ENCODE measurements at places on chromosomes 5 and 9. TPM values are rescaled to one million over a fixed set of nuclear protein-coding genes. Genes with fewer than 3 reads are reported as not detected.

Gene GDA
- 13.4 TPM for total RNA-seq

Gene LECT2
- total RNA-seq = not detected

Gene ZBTB34
- 19.7 TPM for total RNA-seq

DNA sequence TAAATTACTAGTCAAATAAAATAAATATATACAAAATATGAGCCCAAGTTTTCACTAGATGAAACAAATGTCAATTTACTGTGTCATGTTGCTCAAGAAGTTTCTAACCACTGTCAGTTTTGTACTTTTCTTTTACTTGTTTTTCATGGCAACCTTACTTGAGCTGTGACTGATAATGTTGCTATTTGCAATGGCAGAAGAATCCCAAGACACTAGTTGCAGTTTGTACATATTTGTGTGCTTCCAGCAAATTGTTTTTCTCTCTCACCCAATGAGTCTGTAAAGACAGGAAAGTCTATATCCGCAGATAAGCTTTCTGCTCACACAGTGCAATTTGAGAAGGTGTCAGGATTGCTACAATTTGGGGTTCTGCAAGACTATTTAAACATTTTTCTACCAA lies 338.6 kb upstream of the PCSK5 start:
- H3K27me3 ChIP-seq = no peaks in the 10 kb centered on the region
- H3K4me3 ChIP-seq = no peak overlapping the region
- no peaks in the 10 kb centered on the region for H3K4me1 ChIP-seq

- no peak overlapping the region for H3K27ac ChIP-seq
- no peak overlapping the region for H3K4me3 ChIP-seq
- peaks cover 4% of the 10 kb centered on the region for H3K36me3 ChIP-seq
- peaks cover 46% of the 10 kb centered on the region for H3K4me1 ChIP-seq
- H3K27me3 ChIP-seq = peaks cover 8% of the 10 kb centered on the region
Observed at GRCh38 chr5:135437796-135438560, 9.2 kb downstream of the DCANP1 start.

DNA sequence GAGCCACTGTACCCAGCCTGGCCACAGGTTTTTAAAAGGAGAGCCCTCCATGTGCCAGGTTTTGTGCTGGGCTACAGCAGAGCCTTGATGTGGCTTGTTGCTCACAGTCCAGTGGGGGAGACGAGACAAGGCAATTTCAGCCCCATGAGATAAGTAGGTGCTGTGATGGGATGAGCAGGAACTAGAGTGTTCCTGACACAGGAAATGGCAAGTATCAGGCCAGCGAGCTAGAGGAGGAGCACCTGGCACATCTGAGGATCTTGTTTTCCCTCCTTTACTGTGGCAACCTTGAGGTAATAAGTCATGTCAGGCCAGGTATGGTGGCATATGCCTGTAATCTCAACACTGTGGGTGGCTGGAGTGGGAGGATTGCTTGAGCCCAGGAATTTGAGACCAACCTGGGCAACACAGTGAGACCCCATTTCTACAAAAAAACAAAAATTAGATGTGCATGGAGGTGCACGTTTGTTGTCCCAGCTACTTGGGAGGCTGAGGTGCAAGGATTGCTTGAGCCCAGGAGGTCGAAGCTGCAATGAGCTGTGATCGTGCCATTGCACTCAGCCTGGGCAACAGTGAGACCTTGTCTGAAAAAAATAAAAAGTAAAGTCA lies 3.8 kb upstream of the ZDHHC12 start:
- no peaks in the 10 kb centered on the region for H3K27me3 ChIP-seq
- H3K27ac ChIP-seq = no peak overlapping the region
- no peak overlapping the region for H3K4me3 ChIP-seq
- no peaks in the 10 kb centered on the region for H3K36me3 ChIP-seq

GRCh38 chr9:125732562-125732961 lies 14.6 kb upstream of the PBX3 start:
- H3K4me3 ChIP-seq = no peak overlapping the region
- H3K36me3 ChIP-seq = no peaks in the 10 kb centered on the region
- H3K27ac ChIP-seq = no peak overlapping the region
- H3K27me3 ChIP-seq = peaks cover 18% of the 10 kb centered on the region
- no peaks in the 10 kb centered on the region for H3K4me1 ChIP-seq

DNA sequence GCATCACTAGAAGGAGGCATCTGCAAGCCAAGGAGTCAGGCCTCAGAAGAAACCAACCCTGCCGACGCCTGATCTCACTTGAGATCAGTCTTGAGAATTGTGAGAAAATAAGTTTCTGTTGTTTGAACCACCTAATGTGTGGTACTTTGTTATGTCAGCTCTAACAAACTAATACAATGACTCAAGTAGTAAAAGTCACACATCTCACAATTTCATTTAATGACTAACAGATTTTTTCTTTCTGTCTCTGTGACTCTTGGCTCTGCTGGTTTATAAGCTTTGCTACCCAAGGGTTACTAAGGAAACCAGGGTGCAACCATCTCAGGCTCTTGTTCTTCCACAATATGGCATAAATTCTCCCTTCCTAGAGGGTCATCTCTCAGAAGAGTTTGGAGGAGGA lies 315.8 kb upstream of the GRAMD2B start:
- H3K27me3 ChIP-seq = no peaks in the 10 kb centered on the region
- H3K27ac ChIP-seq = no peak overlapping the region
- no peak for DNase-seq
- peaks cover 11% of the 10 kb centered on the region for H3K4me1 ChIP-seq
- peaks cover 6% of the 10 kb centered on the region for H3K36me3 ChIP-seq

DNA sequence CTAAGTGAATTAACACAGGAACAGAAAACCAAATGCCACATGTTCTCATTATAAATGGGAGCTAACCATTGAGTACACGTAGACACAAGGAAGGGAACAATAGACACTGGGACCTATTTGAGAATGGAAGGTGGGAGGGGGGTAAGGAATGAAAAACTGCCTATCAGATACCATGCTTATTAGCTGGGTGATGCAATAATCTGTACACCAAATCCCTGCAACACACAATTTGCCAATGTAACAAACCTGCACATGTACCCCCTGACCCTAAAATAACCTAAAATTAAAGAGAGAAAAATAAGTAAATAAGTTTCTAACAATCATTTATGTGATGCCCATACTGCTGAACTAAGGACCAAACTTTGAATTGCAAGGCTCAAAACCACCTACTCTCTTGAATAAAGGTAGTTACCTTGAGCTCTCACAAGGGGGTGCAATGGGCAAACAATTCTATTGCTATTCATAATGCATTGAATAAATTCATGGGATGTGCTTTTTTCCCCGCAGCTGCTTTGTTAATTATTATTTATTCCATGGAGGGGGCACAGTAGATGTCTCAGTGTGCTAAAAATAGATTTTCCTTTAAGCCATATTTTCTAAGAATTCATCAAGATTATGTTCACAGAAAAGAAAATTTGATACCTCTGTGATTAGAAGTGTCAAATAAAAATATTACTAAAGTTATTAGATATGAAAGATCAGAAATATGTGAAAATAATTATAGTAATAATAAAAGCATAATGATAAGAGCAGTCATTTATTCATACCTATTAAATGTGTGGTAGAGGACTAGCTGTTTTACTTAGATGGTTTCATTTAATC lies 76.2 kb upstream of the PTPN3 start:
- no peaks in the 10 kb centered on the region for H3K27me3 ChIP-seq
- H3K4me3 ChIP-seq = no peak overlapping the region
- no peak overlapping the region for H3K27ac ChIP-seq
- no peaks in the 10 kb centered on the region for H3K36me3 ChIP-seq
- DNase-seq = no peak
- H3K4me1 ChIP-seq = no peaks in the 10 kb centered on the region

GRCh38 chr9:132410642-132411041 lies 631 bp downstream of the CFAP77 start:
- H3K4me1 ChIP-seq = peaks cover 20% of the 10 kb centered on the region
- peak overlapping the region; percentile 7 for H3K27ac ChIP-seq
- DNase-seq = no peak
- no peaks in the 10 kb centered on the region for H3K36me3 ChIP-seq
- peak overlapping the region; percentile 77 for H3K4me3 ChIP-seq

DNA sequence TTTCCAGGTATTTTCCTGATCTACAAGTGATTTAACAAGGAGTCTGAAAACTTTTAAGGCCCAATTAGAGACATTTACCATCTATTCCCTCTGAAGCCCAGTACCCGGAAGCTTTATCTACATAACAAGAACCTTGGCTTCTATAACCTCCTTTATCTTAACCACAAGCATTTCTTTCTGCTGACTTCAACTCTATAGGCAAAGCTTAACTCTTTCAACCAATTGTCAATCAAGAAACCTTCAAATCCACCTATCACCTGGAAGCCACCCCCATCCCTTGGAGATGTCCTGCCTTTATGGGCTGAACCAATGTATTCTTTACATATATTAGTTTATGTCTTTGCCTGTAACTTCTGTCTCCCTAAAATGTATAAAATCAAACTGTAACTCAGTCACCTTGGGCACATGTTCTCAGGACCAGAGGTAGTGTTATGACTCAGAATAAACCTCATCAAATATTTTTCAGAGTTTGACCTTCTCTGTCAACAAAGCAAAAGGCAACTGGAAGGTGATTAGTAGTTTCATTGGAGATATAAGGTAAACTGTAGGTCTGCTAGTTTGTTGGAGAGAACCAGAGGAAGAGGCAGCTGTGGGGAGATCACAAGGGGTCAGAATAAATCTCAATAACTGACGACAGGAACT lies 13.0 kb upstream of the RIMOC1 start:
- H3K27ac ChIP-seq = no peak overlapping the region
- H3K4me1 ChIP-seq = peaks cover 4% of the 10 kb centered on the region
- peaks cover 13% of the 10 kb centered on the region for H3K27me3 ChIP-seq
- no peak overlapping the region for H3K4me3 ChIP-seq

DNA sequence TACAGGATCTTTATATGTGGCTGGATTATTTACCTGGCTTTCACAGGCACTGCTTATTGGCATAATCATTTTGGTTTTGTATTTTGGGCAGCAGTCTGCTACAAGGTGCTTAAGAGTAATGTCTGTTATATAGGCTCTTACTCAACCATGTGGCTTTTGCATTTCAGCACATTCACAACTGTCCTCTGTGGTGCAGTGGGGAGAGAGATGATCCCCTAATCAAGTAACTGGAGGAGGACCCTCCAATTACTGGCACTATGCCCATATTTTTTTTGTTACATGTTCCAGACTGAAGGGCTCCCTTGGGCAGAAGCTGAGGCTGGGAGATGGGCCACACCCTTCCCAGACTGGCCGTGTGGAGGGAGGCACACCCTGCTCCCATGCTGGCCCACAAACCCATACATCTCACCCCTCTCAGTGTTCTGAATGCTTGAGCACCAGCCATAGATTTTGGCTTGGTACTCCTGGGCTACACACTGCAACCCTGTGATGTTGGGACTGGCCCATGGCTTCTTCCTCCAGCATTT lies 173.5 kb downstream of the FAM174A start:
- H3K36me3 ChIP-seq = no peaks in the 10 kb centered on the region
- no peaks in the 10 kb centered on the region for H3K27me3 ChIP-seq
- no peak overlapping the region for H3K4me3 ChIP-seq
- no peak for DNase-seq
- H3K27ac ChIP-seq = no peak overlapping the region
- H3K4me1 ChIP-seq = no peaks in the 10 kb centered on the region

DNA sequence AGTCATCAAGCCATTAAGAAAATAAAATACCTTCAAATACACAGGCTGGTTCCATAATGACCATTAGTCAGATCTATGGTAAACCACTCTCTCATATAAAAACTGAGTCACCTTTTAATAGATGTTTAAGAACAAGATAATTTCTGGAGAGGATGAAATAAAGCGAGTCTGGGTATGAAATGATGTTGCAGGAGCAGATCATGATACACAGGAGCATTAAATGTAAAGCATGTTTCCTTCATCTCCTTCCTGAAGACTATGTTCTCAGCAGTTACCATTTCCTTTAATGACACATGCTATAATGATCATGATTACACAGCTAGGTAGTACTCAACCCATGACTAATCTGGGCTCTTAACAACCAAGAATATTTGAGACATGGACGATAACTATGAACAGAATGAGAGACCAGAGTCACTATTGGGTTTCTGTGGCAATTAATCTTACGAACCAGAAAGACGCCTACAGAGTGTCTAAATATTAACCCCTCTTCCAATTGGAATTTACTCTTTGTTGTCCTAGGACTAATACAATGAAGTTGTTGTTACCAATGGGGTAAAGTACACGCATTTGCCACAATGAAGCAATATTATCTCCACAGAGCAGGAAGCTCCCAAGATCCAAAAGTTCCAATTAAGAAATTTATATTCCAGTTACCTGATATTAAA lies 105.6 kb downstream of the NR6A1 start:
- DNase-seq = no peak
- peak overlapping the region; percentile 62 for H3K27ac ChIP-seq
- peaks cover 30% of the 10 kb centered on the region for H3K36me3 ChIP-seq
- H3K4me1 ChIP-seq = peaks cover 40% of the 10 kb centered on the region

DNA sequence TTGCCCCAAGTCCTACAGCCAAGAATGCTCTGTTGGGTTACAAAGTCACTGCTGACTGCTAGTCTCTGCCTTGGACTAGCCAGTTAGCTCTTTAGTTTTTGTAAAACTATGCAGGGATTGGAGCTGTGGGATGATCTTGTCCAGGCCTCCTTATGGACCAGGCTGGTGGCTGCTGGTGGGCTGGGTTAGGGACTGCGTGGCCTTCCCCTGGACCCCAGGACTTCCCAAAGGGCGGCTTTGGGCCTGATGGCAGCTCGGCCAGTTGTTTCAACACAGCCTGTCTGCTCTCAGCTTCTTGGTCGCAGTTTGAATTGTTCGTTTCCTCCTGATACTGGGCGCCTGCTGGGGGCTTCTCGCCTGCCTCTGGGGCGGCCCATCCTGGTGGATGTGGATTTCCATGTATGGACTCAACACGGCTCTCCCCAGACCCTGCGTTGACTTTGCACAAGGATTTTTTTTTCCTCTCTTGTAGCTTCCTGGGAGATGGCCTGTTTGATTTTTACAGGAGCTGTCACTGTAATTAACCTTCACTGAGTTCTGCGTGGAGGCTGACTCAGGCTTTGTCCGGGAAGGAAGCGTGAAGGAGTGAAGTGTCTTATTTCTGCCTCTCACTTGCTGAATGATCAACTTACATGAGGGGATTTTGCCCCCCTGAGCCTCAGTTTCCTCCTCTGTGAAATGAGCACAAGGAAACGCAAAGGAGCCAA lies 91.9 kb upstream of the NEURL1B start:
- H3K36me3 ChIP-seq = no peaks in the 10 kb centered on the region
- H3K27ac ChIP-seq = no peak overlapping the region
- H3K27me3 ChIP-seq = peaks cover 19% of the 10 kb centered on the region
- H3K4me3 ChIP-seq = no peak overlapping the region
- no peak for DNase-seq

Data from type B pancreatic cell (in vitro differentiated cells).